Lower lobe of right lung (tissue), 2 donors: ENCODE measurements at places on chromosomes 3 and 15.

DNA sequence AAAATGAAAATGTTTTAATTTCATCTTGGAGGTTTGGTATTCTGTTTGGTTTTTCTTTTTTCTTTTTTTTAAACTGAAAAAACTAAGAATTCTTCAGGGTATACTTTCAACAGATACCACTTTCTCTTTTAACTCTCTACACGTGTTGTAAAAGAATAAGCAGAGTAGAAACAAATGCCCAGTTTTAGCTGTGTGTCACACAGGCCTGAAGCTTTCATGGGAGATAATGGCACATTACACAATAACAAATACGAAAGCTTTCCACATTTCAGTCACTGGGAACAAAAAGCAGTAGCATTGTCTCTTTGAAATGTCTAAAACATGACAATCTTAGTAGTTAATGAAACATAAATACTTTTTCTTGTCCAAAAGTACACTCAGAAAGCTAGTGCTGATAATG lies 818.5 kb downstream of the TBL1XR1 start:
- DNase-seq, result no peak
- H3K4me1 ChIP-seq, result no peaks in the 10 kb centered on the region
- H3K4me3 ChIP-seq, result no peak overlapping the region
- H3K36me3 ChIP-seq, result no peaks in the 10 kb centered on the region

DNA sequence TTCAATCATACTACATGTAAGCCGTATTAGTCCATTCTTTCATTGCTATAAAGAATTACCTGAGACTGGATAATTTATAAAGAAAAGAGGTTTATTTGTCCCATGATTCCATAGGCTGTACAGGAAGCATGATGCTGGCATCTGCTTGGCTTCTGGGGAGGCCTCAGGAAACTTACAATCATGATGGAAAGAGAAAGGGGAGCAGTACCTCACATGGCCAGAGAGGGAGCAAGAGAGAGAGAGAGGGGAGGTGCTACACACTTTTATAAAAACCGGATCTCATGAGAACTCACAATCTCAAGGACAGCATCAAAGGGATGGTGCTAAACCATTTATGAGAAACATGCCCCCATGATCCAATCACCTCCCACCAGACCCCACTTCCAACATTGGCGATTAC lies 14.3 kb upstream of the CLASP2 start:
- H3K27ac ChIP-seq, result no peak overlapping the region
- no peaks in the 10 kb centered on the region for H3K36me3 ChIP-seq
- H3K4me1 ChIP-seq, result no peaks in the 10 kb centered on the region

GRCh38 chr3:130838898-130839600 lies 54.8 kb upstream of the ATP2C1 start:
- H3K27ac ChIP-seq, result peak overlapping the region; percentile 40
- no peaks in the 10 kb centered on the region for H3K27me3 ChIP-seq
- no peaks in the 10 kb centered on the region for H3K36me3 ChIP-seq
- peaks cover 16% of the 10 kb centered on the region for H3K4me1 ChIP-seq

- no peak for DNase-seq
- peaks cover 18% of the 10 kb centered on the region for H3K4me1 ChIP-seq
- H3K27me3 ChIP-seq, result no peaks in the 10 kb centered on the region
- H3K36me3 ChIP-seq, result no peaks in the 10 kb centered on the region
- no peak overlapping the region for H3K4me3 ChIP-seq
Measured at GRCh38 chr3:56813653-56813960, 11.9 kb upstream of the ARHGEF3 start.

- H3K4me3 ChIP-seq, result no peak overlapping the region
- H3K27me3 ChIP-seq, result no peaks in the 10 kb centered on the region
- no peak overlapping the region for H3K27ac ChIP-seq
- no peak for DNase-seq
- no peaks in the 10 kb centered on the region for H3K36me3 ChIP-seq
Measured at GRCh38 chr3:69712933-69713332, 26.3 kb upstream of the MITF start.

GRCh38 chr3:49535971-49536874 lies 18.1 kb upstream of the BSN start:
- H3K36me3 ChIP-seq, result peaks cover 27% of the 10 kb centered on the region
- no peak for DNase-seq
- no peak overlapping the region for H3K4me3 ChIP-seq
- H3K27ac ChIP-seq, result no peak overlapping the region

DNA sequence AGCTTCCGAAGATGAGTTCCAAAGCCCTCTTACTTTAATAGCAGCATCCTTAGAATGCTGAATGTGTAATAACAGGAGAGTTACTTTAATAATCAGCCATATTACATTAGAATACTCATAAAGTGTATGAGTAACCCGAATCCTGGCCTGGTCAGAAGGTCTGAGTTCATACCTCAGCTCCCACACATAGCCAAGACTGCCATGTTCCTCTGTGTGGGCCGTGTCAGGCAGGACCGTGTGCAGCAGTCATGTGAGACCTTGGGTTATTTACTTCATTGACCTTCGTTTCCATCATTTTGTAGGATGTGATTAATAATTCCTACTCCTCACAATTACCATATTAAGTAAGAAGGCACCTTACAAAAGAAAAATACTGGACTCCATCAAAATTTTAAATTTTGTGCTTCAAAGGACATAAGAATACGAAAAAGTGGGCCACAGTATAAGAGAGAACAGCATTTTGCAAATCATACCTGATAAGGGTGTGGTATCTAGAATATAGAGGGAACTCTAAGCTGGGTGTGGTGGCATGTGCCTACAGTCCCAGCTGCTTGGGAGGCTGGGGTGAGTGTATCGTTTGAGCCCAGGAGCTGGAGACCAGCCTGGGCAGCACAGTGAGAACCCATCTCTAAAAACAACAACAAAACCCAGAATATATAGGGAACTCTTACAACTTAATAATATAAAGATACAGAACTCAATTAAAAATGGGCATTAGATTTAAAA lies 163.4 kb downstream of the ATG7 start:
- no peaks in the 10 kb centered on the region for H3K27me3 ChIP-seq
- DNase-seq, result no peak
- peaks cover 9% of the 10 kb centered on the region for H3K4me1 ChIP-seq
- H3K36me3 ChIP-seq, result no peaks in the 10 kb centered on the region

DNA sequence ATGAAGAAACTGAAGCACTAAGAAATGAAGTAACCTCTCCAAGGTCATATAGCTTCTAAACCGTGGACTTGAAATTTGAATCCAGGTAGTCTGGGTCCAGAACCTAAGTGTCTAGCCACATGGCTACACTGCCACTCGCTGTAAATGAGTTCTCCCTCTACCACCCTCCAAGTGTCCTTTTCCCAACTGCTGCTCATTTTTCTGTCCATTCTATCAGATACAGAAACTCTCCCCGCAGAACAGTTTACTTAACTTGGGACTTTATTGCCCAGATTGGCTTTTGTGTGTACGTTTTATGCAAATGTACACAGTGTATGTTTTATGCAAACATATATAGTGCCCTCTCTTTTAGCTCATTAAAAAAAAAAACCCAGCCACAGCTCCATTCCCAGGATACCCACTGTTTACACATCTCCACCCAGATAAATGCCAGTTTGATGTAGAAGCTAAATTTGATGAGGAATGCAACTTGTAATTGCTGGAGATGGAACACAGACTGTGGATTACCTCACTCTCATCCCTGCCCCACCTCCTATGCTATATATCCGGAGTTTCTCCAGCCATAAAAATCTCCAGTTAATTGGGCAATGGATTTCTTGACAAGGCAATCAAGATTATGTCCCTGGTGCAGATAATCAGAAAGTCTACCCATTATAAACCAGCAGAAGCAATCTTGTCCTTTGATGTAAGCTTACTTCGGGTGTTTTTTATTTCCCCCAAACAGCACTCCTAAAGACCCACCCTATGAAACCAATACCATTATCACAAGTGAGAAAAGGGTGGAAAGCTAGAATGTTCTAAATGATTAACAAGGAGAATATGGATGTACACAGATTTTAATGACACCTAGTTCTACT lies 42.0 kb downstream of the THBS1 start:
- H3K36me3 ChIP-seq, result no peaks in the 10 kb centered on the region
- H3K27ac ChIP-seq, result no peak overlapping the region
- no peaks in the 10 kb centered on the region for H3K27me3 ChIP-seq
- H3K4me3 ChIP-seq, result no peak overlapping the region

GRCh38 chr3:184227481-184227935 lies 1.9 kb upstream of the VWA5B2 start:
- no peak overlapping the region for H3K27ac ChIP-seq
- H3K4me3 ChIP-seq, result no peak overlapping the region
- H3K4me1 ChIP-seq, result peaks cover 18% of the 10 kb centered on the region
- H3K27me3 ChIP-seq, result peaks cover 50% of the 10 kb centered on the region
- no peaks in the 10 kb centered on the region for H3K36me3 ChIP-seq
